Thoracic aorta (tissue), 2 donors: ENCODE measurements at places on chromosomes 7 and 10.

DNA sequence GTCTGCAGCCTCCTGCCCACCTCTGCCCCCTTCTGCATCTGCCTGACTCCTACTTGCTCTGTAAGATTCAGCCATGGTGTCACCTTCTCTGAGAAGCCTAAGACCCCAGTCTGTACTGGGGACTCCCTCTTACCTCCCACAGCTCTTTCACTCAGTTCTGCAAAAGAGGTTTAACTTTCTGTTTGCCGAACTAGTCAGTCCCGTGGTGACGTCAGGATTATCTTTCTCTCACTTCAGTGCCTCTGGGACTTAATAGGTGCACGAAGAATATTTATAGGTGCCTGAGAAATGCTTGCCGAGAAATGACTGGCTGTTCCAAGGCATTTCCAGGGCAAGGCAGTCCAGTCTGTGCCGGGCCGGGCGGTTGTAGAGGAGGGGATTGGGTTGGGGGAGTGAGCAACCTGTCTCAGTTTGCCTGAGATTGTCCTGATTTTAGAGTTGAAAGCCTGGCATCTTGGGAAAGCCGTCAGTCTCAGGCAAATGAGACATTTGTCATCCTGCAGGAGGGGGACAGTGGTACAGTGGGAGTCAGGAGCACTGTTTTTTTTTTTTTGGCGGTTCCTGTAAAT lies 227.5 kb upstream of the NPVF start:
- DNase-seq = no peak

DNA sequence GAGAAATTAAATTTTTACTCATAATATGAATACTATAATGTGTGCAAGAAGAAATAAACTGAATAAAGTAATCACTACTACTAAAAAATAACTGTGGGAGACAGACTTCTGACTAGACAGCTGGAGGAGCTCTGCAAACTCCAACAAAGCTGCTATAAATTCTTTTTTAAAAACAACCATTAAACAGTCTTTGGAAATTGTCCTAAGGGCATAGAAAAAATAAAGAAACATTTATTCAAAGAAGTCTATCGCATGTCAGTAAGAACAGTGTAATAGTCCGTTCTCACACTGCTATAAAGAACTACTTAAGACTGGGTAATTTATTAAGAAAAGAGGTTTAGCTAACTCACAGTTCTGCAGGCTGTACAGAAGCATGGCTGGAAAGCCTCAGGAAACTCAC lies 56.0 kb downstream of the ZPBP start:
- no peak for DNase-seq

DNA sequence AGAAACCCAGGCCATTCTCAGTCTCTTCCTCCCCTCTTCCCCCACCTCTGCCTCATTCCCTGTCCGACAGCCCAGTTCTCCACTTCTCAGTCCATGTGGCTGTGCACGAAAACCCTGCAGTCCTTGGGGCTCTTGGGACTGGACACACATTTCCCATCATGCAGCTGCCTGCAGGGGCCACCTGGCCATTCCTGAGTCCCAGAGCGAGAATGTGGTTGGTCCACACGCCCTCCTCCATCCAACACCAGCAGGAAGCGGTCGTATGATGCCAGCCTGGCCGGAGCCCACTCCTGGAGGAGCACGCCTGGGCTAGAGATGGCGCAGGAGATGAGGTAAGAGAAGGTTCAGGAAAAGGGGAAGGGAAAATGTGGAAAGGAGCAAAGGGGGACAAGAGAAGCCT lies 222.5 kb downstream of the USP6NL start:
- DNase-seq = no peak

GRCh38 chr7:30855936-30856335 lies 55.7 kb upstream of the AQP1 start:
- DNase-seq = no peak

DNA sequence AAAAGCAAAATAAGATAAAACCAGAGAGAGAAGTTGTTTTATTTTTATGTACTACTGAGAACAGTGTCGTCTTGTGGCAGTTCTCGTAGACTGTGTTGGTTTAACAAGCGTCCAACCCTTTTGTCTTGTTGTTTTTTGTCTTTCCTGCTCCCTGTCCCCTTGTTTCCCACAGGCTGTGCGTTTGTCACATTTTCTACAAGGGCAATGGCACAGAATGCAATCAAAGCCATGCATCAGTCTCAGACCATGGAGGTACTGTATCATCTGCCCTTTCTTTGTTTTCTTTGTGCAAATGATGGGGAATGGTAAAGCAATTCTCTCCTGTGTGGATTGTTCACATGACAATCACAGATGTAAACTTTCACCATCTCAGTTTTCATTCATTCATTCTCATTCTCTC lies 248.8 kb downstream of the CELF2 start:
- DNase-seq = no peak

DNA sequence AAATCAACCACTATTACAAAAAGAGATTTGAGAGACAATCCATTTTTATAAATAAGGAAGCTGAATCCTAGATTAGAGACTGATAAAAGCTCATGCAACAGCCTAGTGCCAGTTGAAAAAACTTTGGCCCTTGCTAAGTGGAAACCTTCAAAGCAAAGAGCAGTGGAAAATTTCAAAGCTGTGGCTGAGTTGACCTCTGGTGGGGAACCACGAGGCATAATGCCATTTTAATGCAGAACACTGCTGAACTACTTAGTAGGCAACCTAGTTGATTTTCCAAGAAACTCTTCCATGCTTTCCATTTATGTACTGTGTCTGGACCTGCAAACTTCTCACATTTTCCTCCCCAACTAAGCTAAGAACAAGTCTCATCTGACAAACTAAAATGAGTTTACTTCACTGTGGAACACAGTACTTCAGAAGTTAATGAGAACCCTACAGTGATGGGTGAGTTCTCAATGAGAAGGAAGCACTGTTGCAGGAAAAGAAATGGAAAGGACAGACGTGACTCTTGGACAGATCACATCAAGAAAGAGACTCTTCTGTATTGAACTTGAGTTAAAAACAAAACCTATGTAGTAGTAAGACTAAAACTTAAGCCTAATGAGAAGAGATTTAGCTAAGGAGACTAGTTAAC lies 19.5 kb downstream of the FZD9 start:
- DNase-seq = no peak

GRCh38 chr10:43965918-43966570 lies 317.4 kb upstream of the ZNF32 start:
- DNase-seq = no peak

GRCh38 chr7:149692557-149692982 lies 80.8 kb downstream of the ZNF467 start:
- DNase-seq = no peak

DNA sequence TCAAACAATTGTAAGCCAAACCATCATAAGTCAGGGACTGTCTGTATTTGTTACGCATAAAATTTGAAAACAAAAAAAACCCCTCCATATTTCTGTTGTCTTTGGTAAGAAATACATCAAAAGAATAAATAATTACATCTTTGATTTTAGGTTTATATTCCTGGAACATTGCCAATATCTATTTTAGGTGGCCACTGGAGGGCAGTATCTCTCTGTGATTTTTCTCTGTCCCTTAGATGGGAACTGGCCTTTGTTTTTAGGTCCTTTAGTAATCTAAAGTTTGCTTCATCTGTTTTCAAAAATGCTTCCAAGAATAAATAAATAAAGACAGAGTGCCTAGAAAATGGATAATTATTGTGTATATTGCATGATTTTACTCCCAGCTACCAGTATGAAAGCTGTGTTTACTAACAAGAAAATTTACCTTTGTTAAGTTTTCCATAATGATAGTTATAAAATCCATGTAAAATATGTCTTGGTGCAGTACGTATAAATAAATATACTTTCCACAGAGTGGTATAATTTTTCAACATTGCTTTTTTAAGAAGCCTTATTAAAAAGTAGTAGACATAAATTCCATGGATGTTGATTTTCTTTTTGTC lies 64.2 kb downstream of the PHYHIPL start:
- DNase-seq = no peak
